Activated naive CD8-positive, alpha-beta T cell treated with anti-CD3 and anti-CD28 coated beads for 36 hours (primary cell): ENCODE measurements at places on chromosomes 4 and X.
A peak's percentile ranks its signal among the peaks of the same experiment; 100 is the strongest.

DNA sequence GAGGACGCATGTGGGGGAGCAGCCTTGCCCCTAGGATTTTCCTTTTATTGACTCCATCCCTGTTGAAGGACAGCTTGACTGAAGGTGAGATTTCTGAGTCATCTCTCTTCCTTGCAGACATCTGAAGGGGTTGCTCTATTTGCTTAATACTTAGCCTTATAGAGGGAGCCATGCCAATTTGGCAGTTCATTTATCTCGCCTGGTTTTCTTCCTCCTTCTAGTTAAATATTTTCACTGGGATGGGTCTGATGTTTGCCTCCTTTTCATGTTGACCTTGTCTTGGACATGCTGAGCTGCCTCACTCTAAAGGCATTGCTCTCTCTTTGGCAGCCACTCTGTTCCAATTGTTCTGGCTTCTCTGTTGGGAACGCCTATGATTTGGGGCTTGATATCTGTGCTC is 151.0 kb upstream of the PSAPL1 start:
- DNase-seq: no peak

- no peak for DNase-seq
Observed at GRCh38 chr4:1745697-1746096, 24.4 kb downstream of the TACC3 start.

GRCh38 chrX:133482056-133482952 is 67.0 kb upstream of the GPC4 start:
- no peak for DNase-seq

DNA sequence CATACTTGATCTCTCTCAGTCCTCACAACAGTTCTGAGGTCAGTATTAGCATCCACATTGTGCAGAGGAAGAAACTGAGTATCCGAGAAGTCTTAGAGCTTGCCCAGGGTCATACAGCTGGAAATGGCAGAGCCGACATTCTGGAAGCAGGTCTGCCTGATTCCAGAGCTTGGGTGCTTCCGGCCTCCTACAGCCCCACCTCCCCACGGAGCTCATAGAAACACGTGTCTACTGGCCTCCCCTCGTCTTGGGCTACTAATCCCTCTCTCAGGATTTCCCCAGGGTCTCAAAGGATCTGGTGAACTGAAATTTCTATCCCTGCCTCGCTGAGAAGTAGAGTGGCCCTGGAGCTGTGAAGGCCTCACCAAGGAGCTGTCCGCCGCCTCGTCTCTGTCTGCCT is 12.0 kb upstream of the KDM5C start:
- DNase-seq: no peak

- no peak for DNase-seq
Observed at GRCh38 chr4:99438405-99438780, 3.3 kb upstream of the ADH7 start.

GRCh38 chr4:57426779-57427395 is 316.7 kb upstream of the IGFBP7 start:
- DNase-seq: peak; percentile 26

DNA sequence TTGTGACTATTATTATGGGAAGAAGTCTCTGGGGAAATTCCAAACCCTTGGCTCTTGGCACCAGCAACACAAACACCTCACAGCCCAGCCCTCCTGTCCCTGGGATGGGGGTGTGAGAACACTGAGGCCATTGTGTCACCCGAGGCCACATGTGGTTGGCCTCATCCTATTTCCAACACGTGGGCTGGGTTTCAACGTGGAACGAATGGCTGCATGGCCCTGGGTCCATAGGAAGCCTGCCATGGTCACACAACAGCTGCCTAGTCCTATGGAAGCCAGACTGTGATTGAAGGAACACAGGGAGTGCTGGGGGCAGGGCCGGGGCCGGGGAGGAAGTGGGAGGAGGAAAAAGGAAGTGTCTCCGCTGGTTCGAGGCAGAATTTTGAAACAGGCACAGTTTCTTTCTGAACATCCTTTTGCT is 10.0 kb downstream of the CLCN4 start:
- DNase-seq: peak; percentile 35

GRCh38 chr4:64960516-64960915 is 551.3 kb upstream of the TECRL start:
- no peak for DNase-seq

- DNase-seq: peak; percentile 50
Observed at GRCh38 chrX:100409610-100410590, at the start of gene PCDH19. PCDH19 (minus strand) TSS chrX:100410273; CDS start chrX:100408597, 1,676 bp downstream.

DNA sequence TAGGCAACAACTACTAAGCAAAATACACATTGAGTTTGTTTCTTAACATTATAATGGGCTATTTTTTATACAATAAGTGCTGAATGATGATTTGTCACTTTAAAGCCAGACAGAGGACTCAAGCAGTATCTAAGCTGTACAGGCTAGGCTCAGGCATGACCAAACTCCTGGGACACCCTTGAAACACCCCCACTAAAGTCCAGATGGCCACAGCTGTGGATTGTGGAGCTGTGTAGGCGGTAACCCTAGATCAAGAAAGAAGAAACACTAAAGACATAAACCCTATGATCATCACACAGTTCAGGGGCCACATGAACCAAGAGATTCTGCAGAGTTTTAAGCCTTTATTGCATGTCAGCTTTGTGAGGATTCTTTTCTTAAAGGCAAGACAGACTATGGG is 25.1 kb downstream of the TAB3 start:
- DNase-seq: no peak

DNA sequence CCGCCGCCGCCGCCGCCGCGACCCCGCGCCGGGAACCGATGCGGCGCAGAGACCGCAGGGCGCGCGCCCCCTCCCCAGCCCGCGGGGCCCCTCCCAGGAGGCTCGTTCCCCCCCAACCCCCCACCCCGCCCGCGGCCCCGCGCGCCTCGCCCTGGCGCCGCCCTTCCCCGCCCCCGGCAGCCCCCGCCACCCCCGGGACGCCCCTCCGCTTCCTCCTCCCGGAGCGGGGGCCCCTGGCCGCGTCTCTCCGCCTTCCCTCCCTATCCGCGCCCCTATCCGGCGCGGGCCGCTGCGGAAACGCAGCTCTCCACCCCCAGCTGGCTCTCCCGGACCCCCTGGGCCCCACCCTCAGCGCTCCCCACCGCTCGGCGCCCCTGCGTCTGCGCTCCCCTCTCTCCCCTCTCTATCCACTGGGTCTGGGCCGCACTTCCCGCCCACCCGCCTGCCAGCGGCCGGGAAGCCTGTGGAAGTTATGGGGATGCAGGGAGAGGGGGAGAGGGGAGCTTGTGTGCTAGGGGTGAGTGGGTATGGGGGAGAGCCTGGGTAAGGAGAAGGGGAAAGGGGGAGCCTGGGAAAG is at the start of gene TMEM271:
TMEM271 (minus strand) TSS at position 51 of the 577 bp plus-strand sequence. CDS start 233 bp downstream, outside the sequence.
- DNase-seq: no peak

- no peak for DNase-seq
Observed at GRCh38 chr4:147969573-147970385, 237.9 kb downstream of the ARHGAP10 start.

GRCh38 chr4:138562544-138562991 is 320.4 kb upstream of the SLC7A11 start:
- no peak for DNase-seq

DNA sequence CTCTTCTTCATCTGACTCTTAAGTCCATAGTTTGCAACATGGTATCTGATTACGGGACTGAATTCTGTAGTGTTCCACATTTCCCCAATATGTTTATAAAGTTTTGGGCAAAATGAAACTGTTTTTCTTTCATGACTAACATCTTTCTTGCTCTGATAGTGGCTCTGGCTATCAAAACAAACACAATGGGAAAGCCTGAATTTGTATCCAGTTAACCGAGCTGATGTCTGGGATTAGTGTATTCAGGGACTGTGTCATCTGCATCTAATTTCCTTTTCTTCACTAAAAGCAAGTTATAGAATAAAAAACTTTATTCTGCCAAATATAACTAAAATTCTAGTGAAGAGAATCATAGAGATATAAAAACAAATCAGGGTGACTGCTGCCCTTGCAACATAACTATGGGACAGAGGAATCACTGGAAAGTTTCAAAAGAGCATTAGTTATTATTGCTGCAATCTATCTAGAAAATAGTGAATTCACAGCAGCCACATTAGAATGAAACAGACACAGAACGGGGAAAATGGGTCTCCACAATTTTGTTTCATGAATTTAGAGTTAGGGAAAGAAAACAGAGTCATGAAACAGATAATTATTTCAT is 61.3 kb downstream of the ANTXR2 start:
- DNase-seq: no peak

DNA sequence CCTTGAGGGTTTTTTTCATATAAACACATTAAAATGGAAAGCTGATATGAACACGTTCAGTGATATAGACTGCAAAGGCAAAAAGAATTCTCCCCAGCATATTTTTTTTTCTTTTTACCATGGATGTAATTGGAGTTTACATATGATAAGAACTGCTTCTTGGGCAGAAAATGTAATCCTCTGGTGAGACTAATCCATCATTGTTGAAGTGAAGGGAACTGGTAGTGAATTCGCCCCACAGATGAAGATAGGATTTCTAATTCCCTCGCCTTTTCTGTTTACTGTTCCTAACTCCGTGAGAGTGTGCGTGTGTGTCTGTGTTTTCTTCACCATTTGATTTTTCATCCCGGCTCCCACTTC is 88.9 kb downstream of the GPR143 start:
- no peak for DNase-seq

DNA sequence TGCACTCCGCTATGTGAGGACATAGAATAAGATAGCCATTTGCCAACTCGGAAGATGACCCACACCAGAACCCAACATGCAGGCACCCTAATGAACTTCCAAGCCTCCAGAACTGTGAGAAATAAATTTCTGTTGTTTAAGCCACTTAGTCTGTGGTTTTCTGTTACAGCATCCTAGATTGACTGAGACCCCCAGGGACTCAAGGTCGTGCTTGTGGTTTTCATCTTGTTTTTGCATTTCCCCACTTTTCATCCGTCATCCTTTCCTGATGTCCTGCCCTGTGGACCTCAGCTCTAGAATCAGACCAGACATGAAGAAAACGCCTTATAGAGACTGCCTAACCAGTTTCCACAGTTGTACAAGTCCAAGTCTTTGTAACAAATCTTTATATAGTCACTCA is 54.4 kb downstream of the MCUB start:
- DNase-seq: no peak

DNA sequence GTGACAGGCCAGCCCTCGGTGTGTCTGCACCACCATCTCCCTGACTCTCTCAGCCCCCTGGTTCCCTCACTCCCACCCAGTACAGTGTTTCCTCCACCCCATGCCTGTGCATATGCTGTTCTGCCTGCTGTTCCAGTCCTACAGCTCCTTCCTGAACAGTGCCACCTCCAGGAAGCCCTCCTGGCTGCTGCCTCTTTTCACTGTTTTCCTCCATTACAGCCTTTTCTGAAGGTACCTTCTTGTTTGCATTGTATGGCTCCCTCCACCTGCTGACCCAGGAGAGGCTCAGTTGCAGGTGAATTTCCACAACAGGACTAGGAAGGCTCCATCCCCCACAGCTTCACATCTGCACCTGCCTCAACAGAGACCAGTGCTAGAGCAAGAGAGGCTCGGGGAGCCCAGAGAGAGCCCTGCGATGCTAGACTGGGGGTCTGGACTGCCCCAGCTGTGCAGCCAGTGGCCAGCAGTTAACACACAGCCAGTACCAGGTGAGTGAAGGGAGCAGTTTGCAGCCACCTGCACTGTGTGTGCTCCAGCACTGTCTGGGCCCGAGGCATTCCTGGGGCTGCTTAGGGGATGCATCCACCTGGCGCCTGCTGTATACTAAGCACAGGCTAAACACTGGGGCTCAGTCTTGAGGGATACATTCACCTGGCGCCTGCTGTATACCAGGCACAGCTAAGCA is 92.0 kb downstream of the ADRA2C start:
- DNase-seq: no peak

DNA sequence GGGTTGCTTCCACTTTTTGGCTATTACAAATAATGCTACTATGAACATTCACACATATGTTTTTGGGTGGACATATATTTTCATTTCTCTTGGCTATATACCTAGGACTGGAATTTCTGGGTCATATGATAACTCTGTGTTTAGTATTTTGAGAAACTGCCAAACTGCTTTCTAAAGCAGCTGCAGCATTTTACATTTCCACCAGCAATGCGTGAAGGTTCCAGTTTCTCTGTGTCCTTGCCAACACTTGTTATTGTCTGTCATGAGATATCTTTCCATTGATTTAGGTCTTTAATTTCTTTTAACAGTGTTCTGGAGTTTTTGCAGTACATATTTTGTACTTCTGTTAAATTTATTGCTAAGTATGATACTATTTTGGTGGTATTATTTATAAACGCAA is 48.3 kb downstream of the CLCN5 start:
- no peak for DNase-seq

DNA sequence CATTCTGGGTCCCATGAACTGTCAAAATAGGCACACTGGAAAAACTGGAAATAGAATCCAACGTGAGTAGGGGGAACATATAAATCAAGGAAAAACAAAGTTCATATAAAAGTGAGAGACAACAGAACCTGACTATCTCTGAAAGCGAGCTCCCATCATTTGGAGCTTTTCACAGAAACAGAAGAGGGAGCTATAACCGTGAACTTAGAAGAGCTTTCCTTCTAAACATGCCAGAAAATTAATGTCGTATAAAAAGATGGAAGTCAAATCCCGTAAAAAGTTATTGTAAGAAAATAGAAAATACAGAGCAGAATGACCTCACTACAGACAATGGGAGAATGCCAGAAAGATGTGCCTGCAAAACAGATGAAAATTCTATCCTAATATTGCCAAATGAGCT is 23.9 kb upstream of the HSD17B10 start:
- DNase-seq: no peak

DNA sequence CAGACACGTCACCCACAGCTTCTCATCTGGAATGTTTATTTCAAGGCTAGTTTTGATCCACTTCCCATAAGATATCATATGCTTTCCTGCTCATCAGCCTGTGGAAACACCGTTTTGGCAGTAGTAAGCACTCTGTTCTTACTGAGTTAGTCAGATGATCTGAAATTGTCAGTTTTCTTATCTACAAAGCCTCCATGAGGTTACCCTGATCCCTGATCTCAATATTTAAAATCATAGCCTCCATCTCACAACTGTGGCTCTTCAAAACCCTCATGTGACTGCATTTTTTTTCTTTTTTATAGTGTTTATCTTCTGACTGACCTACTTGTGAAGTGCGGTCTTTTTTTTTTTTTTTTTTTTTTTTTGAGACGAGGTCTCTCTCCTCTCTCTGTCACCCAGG is 22.7 kb downstream of the BST1 start:
- no peak for DNase-seq

DNA sequence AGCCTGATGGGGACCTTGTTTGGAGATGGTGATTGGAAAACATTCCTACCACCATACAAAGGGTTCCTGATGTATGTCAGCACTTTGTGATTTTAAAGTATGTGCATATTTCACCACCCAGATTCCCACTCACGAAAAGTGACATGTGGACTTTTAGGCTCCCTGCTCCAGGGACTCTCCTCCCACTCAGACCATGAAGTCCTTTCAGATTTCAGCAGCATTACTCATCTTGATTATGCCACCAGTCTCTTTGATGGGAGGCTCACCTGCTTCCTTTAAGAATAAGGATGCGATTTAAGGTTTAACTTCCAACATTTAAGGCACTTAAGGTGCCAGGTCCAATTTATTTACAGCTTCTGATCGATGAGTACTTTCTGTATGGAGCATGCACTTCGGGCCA is 204.4 kb downstream of the PPARGC1A start:
- DNase-seq: no peak

- peak; percentile 18 for DNase-seq
Observed at GRCh38 chr4:26083987-26084386, 170.0 kb downstream of the SMIM20 start.
